ENCODE measurements at places on chromosomes 1 and 21.

DNA sequence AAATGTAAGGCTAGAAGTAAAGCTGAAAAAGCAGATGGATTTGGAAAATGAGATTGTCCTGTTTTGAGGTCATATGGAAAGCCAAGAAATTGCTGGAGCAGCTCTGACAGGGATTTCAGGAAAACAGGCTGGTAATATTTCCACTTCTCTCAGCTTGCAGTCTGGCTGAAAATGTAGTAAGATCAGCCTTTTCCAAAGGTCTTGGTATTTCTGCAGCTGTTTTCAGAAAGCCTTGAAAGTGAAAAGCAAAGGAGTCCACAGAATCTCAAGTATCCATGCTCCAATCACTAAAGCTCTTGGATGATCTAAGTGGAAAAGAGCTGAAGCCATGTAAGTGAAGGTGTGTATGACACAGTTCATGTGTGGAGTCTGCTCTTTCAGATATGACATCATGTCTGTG is 41.6 kb upstream of the APOBEC4 start:
- DNase-seq: no peak

DNA sequence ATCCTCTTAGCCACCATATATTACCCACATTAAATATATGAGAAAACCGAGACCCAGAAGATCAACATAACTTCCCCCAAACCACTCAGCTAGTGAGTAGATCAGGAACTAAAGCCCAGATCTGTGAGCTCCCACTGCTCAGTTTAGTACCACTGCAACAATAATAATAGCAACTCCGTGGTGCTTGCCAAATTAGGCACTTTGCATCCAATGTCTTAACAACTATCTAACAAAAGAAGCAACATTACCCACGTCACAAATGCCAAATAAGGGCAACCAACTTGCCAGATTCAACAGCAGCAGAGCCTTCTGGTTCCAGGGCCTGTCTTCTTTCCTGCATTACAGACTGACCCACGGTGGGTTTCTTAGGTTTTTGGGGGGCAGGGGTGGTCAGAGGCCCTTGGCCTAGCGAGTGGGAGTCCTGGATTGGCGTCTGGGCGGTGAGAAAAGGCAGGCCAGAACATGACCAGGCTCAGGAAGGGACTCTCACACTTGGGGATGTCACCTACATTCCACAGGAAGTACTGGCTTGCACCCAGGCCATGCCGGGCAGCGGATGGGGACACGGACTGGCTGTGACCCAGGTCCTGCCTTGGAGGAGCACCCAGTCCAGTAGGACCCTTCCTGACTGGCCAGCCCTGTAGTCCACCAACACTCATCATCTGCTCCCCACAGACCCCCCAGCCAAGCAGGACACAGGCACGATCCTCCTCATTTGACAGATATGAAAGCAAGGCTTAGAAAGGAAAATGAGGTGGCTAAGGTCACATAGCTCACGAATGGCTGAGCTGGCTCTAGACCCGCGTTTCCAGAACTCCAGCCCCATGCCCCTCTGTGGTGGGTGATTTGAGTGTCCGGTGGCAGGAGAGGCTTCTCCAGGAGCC is 4.6 kb downstream of the HCRTR1 start:
- no peak for DNase-seq

- DNase-seq: peak; percentile 86
Measured at GRCh38 chr1:12229835-12230548, at the start of gene VPS13D. Gene VPS13D, plus strand, starts transcription at chr1:12230030. Its CDS starts 4,237 bp downstream, at chr1:12234267.

DNA sequence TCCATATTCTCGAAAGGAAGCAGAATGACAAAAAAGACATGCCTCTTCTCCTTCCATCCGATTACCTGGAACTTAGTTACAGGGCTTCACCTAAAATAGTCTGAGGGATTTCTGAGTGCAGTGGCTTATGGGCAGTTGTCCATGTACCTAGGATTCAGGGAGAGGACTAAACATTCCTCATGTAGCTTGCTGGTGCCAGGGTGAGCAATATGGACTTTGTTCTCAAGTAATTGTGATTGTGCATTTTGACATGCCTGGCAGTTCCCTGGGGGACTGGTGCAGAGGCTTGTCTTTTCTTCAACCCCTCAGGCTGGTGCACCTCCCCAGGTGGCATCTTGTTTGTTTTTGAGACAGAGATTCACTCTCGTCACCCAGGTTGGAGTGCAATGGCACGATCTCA is 6.1 kb upstream of the PSEN2 start:
- no peak for DNase-seq

- no peak for DNase-seq
Measured at GRCh38 chr1:246226041-246226440, 281.0 kb downstream of the SMYD3 start.

- DNase-seq: no peak
Measured at GRCh38 chr1:198917226-198917625, 278.4 kb downstream of the PTPRC start.

DNA sequence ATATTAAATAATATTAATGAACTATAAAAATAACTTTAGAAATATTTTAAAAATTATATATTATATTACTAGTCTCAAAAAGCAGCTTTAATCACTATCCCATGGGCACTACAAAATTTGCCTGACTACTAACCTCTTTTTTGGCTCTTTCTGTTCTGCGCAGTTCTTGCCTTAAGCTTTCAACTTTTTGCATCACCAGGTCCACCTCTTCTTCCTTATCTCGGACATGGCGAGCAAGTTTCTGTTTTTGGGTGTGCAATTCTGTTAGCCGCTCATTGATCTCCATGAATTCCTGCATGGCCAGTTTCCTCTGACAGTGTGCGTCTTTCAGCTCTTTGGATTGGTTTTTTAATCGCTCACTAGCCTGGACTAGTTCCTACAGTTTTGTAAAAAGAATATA is 172.4 kb downstream of the COQ8A start:
- DNase-seq: no peak

- DNase-seq: no peak
Measured at GRCh38 chr21:31284797-31285397, 59.2 kb downstream of the TIAM1 start.
